ENCODE measurements at places on chromosomes 4 and X.

DNA sequence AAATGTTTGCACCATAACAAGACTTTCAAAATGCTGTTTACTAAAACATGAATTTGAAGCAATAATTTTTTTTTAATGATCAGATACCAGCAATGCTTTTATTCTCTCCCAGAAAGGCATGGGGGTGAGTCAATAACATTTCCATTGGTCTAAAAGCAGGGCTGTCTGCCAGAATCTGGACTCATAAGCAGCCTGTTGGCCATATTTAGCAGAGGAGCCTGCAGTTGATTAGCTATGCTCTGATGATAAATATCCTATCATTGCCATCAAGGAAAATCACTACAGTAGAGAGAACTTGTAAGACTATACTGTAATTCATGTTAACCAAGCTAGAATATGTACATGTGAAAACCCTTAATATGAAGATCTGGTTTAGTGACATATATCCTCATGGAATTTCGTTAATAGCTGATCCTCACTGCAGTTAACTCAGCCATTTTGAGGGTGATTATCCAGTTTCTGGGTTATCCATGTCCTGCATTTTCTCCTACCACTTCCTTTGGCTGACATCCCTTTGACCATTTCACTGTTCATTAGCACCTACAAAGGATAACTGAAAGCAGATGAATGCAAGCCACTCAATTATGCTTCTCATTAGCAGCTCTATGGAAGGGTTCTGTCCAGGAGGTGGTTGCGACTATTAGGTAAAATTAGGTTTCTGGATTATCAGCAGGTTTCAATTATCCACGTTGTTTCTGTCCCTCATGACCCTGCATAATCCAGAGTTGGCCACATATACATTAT, 72.9 kb upstream of the DIAPH2 start:
- H3K4me3 ChIP-seq = no peak overlapping the region
- DNase-seq = no peak
- no peaks in the 10 kb centered on the region for H3K27me3 ChIP-seq

DNA sequence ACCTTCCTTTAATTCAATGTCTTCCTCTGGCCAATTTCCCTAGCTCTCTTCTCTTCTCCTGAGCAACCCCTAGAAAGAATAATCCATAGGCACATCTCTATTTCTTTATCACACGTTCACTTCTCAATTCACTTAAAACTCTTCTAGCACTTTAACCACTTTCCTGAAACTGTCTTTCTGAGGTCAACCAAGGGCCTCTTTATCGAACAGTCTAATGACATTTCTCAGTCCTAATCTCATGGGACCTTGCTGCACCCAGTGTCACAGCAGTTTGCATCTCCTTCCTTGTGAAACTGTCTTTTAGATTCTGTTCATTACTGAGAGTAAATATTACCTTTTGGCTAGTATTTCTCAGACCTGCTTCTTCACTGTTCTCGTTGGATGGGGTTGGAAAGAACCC, 285.3 kb upstream of the RASGEF1B start:
- H3K4me1 ChIP-seq = no peaks in the 10 kb centered on the region
- H3K36me3 ChIP-seq = no peaks in the 10 kb centered on the region
- no peak overlapping the region for H3K27ac ChIP-seq

DNA sequence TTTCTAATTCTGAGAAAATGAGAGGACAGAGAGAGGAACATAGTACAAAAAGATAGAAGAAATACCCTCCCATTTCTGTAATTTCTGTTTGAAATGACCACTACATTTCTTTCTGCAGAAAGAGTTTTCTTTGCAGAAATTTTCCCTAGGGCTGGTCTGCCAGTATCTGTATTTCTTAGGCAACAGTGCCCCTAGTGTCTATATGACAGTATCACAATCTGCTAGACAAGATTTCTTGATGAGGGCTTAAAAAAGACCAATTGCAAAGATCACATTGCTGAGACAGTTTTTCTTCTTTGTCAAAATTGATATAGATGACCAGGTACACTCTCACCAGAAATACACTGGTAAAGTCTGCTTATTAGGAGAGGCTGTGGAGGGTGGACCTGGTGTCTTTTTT, 81.0 kb upstream of the ZDHHC15 start:
- no peaks in the 10 kb centered on the region for H3K36me3 ChIP-seq
- H3K4me3 ChIP-seq = no peak overlapping the region
- DNase-seq = no peak
- no peaks in the 10 kb centered on the region for H3K27me3 ChIP-seq
- no peak overlapping the region for H3K27ac ChIP-seq

DNA sequence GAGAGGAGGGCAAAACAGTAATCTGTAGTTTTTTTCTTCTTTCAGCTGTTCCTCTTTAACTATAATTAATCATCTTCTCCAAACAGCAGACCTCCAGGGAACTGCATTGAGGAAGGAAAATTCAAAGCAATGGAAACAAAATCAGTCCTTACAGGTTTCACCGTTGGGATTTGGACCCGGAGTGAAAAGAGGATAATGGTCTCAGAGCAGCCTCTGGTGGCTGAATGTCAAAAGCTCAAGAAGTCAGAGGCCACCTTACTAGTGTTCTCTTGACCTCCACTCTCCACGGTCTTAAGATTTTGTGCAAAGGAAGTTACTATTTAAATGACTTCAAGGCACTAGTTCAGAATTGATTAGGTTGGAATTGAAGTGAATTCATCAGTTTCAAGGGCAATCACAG, 16.0 kb upstream of the MID1 start:
- H3K27me3 ChIP-seq = no peaks in the 10 kb centered on the region
- no peak overlapping the region for H3K4me3 ChIP-seq
- no peak for DNase-seq
- no peaks in the 10 kb centered on the region for H3K36me3 ChIP-seq

- no peak overlapping the region for H3K4me3 ChIP-seq
- no peak overlapping the region for H3K27ac ChIP-seq
- H3K27me3 ChIP-seq = no peaks in the 10 kb centered on the region
- no peaks in the 10 kb centered on the region for H3K36me3 ChIP-seq
- no peak for DNase-seq
- no peaks in the 10 kb centered on the region for H3K4me1 ChIP-seq
Measured at GRCh38 chrX:31092476-31092875, 20.6 kb upstream of the FTHL17 start.

DNA sequence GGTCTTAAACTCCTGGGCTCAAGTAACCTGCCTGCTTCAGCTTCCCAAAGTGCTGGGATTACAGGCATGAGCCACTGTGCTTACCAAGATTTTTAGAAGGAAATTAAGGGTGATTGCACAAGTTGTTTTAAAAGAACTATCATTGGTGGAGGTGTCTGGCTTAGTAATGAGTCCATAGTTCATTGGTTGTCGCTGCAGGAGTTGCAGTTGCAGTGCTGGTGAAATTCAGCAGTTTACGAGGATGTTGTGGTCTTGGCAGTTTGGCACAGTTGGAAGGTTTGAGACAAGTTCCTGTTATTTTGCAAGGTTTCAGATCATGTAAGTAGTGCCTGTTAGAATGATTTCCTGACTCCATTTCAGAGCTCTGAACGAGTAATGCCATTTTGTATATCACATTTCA, 48.1 kb downstream of the RAB40AL start:
- H3K36me3 ChIP-seq = no peaks in the 10 kb centered on the region
- no peak for DNase-seq
- H3K27me3 ChIP-seq = no peaks in the 10 kb centered on the region

- H3K27ac ChIP-seq = no peak overlapping the region
- H3K4me1 ChIP-seq = no peaks in the 10 kb centered on the region
- H3K4me3 ChIP-seq = no peak overlapping the region
- no peaks in the 10 kb centered on the region for H3K36me3 ChIP-seq
Measured at GRCh38 chr4:158122501-158122900, 50.3 kb downstream of the GASK1B start.

GRCh38 chrX:11739776-11740175, 18.3 kb upstream of the MSL3 start:
- H3K36me3 ChIP-seq = no peaks in the 10 kb centered on the region
- no peak for DNase-seq
- no peak overlapping the region for H3K4me3 ChIP-seq
- H3K27ac ChIP-seq = no peak overlapping the region
- H3K27me3 ChIP-seq = no peaks in the 10 kb centered on the region

DNA sequence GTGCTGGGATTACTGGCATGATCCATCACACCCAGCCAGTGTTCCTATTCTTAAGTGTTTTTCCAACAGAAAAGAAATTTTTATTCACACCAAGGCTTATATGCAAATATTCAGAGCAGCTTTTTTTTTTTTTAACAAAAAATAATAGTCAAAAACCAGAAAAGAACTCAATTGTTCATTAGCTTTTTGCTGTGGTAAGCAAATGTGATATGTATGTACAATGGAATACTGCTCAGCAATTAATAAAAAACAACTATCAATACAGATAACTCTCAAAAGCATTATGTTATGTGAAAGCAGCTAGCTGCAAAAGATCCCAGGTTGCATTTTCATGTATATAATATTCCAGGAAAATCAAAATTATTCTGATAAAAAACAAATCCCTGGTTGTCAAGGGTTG, 132.3 kb downstream of the SLIT2 start:
- no peaks in the 10 kb centered on the region for H3K36me3 ChIP-seq
- no peaks in the 10 kb centered on the region for H3K27me3 ChIP-seq
- no peaks in the 10 kb centered on the region for H3K4me1 ChIP-seq
- no peak overlapping the region for H3K4me3 ChIP-seq

- no peaks in the 10 kb centered on the region for H3K27me3 ChIP-seq
- H3K27ac ChIP-seq = no peak overlapping the region
- no peak overlapping the region for H3K4me3 ChIP-seq
- DNase-seq = no peak
Measured at GRCh38 chr4:130760246-130760645, 1664.3 kb downstream of the C4orf33 start.

GRCh38 chr4:23113104-23113503, 420.4 kb downstream of the GBA3 start:
- no peaks in the 10 kb centered on the region for H3K4me1 ChIP-seq
- H3K27me3 ChIP-seq = no peaks in the 10 kb centered on the region
- no peak overlapping the region for H3K27ac ChIP-seq
- DNase-seq = no peak
- H3K4me3 ChIP-seq = no peak overlapping the region

GRCh38 chrX:130654409-130654950, 248.5 kb downstream of the ENOX2 start:
- no peak overlapping the region for H3K27ac ChIP-seq
- no peak for DNase-seq
- H3K4me3 ChIP-seq = no peak overlapping the region

DNA sequence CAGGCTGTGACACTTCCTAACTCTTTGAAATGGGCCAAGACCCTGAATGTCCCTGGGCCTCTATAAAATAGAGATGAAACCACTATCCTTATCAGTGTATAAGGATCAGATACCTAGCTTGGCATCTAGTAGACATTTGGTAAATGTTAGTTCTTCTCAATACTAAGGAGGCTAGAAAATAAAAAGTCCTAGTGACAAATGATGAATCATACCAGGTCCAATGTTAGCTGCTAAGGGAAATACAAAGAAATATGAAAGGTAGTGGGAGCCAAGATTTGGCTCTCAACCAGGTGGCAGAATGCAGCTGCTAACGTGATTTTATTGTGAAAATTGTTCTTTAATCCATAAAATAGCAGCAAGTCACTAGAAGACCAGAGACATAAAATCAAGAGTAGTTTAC, 19.8 kb upstream of the PPARGC1A start:
- H3K4me1 ChIP-seq = no peaks in the 10 kb centered on the region
- H3K4me3 ChIP-seq = no peak overlapping the region
- H3K27ac ChIP-seq = no peak overlapping the region
- no peak for DNase-seq
- H3K36me3 ChIP-seq = no peaks in the 10 kb centered on the region

- no peak overlapping the region for H3K4me3 ChIP-seq
- no peak overlapping the region for H3K27ac ChIP-seq
- H3K4me1 ChIP-seq = no peaks in the 10 kb centered on the region
- H3K36me3 ChIP-seq = no peaks in the 10 kb centered on the region
- no peak for DNase-seq
Measured at GRCh38 chr4:28799696-28800095, 1920.5 kb upstream of the PCDH7 start.

DNA sequence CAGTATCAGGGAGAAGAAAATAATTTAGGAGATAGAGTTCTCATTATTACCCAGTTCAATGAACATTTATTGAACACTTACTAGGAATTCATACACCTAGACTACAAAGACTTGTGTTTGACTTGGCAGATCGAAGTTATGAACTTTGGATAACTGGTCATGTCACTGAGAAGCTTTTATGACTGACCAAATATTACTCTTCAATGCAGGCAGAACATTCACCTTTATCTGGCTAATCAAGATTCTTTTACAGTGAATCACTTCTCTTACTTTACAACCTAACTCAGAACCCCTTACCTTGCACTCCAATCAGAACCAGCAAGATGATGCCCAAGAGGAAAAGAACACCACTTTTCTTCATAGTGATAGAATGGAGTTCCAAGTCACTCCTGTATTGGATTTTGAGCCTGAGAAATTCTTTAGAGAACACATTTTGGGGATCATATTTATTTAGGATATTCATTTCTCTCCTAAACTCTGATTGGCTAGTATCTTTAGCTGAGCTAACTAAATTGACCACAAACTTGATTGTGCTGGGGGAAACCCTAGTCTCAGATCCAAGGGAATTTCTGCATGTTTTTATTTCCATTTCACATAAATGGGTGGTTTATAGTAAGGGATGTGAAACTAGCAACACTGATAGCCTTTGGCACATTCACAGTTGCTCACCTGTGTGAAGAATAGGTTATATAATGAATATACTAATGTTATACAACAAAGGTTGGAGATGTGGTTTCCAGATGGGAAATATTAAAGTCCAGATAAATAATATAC, at the start of gene CXCL9:
Gene CXCL9 (minus strand): TSS at position 421 of the 774 bp plus-strand sequence. CDS start 60 bp downstream, at position 361.
- H3K4me1 ChIP-seq = no peaks in the 10 kb centered on the region
- DNase-seq = no peak
- H3K36me3 ChIP-seq = no peaks in the 10 kb centered on the region

DNA sequence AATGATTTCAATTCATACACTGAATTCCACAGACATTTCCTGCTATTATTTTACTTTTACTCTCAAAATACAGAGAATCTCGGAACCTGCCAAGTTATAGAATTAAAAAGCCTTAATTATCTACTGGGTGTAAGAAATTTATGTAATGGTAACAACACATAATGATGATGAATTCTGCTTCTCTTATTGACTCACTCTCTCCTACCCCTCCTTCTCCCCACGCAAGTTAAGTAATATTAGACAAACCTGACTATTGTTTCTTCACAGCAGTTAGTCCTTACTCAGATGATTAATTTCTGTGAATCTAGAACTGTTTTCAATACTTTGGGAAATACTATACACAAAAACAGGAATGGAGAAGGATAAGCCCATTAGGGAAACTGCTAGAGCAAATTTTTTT, 762.0 kb downstream of the CCSER1 start:
- no peaks in the 10 kb centered on the region for H3K27me3 ChIP-seq
- H3K36me3 ChIP-seq = no peaks in the 10 kb centered on the region
- H3K4me3 ChIP-seq = no peak overlapping the region
- H3K4me1 ChIP-seq = no peaks in the 10 kb centered on the region

Data from effector memory CD4-positive, alpha-beta T cell (primary cell).